Kidney (tissue), 22 donors: ENCODE measurements at places on chromosomes 11 and 22.

DNA sequence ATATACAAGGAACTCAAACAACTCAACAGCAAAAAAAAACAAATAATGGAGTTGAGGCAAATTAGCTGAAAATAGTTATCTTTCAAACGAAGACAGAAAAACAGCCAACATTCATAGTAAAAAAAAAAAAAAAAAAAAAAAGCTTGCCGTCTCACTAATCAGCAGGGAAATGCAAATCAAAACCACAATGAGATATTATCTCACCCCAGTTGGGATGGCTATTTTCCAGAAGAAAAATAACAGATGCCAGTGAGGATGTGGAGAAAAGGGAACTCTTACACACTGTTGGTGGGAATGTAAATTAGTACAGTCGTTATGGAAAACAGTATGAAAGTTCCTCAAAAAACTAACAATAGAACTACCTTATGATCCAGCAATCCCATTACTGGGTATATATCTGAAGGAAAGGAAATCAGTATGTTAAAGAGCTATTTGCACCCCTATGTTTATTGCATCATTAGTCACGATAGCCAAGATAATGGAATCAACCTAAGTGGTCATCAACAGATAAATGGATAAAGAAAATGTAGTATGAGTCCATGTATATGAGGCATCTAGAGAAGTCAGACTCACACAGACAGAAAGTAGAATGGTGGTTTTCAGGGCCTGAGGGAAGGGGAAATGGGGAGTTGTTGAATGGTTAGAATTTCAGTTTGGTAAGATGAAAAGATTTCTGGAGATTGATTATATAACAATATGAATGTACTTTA, 56.0 kb downstream of the USP35 start:
- DNase-seq = no peak

- DNase-seq = no peak
Observed at GRCh38 chr11:390175-390574, 3.8 kb upstream of the PKP3 start.

- no peak for DNase-seq
Observed at GRCh38 chr22:27327497-27327896, 474.1 kb downstream of the MN1 start.

- no peak for DNase-seq
Observed at GRCh38 chr22:46931414-46931813, 169.0 kb downstream of the TBC1D22A start.

DNA sequence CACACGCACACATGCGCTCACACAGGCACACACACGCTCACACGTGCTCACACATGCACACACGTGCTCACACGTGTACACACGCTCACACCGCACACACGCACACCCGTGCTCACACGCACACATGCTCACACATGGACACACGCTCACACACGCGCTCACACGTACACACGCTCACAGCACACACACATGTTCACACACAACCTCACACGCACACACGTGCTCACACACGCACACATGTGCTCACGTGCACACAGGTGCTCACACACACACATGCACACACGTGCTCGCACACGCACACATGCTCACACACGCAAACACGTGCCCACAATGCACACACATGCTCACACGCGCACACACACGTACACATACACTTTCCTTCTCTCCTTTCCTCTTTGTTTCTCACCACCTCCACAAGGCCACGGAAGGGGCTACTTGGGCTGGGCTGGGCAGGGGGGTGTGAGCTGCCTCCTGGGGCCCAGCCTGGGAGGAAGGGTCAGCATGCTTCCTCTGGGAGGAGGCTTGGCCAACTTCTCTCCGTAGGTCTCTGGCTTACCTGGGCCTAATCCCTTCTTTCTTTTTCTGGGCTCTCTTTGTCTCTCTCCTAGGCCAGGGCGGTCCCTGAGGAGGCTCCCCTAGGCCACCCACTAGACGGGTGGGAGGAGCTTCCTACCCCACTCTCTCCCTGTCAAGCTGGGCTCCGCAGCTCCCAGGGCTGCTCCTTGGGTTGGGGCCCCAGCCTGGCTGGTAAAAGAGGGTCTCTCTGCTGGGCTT, 34.5 kb upstream of the PARVG start:
- DNase-seq = no peak
